Muscle of arm (tissue), 14 donors: ENCODE measurements at places on chromosomes 6 and 20. TPM values are rescaled to one million over a fixed set of nuclear protein-coding genes. Genes with fewer than 3 reads are reported as not detected.

DNA sequence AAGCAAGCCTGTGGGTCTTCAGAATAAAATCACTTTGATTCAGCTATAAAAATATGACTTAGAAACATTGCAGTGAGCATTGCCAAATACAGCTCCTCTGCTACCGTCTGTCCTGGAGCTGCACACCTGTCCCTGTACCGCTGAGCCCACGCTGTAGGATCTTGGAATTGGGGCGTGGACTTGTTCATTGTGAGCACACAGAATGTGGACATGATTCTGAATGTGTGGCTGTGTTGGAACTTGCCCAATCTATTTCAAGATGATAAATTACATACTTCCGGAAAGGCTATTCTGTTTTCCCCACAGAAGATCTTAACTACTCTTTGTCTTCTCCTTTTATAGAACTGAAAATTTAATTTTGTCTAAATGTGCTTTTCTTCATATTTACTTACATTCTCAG, 107.3 kb downstream of the UST start:
- no peak for DNase-seq

Gene E2F1
- 10.2 TPM for polyA plus RNA-seq

DNA sequence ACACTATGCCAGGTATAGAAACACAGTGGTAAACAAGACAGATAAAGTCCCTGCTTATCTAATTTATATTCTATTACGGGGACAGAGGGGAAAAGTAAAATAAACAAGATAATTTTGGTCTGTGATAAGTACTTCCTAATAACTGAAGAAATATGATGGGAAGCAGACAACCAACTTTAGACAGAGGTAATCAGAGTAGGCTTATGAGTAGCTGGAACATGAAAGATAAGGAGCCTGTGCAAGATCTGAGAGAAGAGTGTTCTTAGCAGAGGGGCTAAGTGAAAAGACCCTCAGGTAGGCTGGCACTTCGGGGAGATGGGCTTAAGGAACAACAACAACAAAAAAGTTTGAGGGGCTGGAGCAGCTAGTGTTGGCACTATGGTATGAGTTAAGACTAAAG, 4.1 kb downstream of the RNF8 start:
- DNase-seq: no peak

Gene BRPF3
- 26.6 TPM for polyA plus RNA-seq

DNA sequence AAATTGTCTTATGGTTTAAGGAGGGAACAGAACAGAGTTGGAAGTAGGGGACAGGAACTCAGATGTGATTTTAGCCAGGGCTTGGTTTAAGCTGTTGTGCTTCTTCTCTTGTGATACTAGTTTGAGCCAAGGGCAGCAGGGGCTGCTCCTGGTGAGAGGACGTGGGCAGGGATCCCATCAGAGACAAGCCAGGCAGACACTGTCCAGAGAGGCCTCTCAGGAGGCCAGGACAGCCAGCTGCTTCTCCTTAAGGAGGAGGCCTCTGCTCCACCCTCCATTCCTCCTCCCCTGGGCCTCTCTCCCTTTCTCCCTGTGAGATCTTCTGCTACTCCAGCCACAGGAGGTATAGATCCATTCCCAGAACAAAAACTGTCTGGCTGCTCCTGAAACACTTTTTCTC, 108.4 kb upstream of the MLN start:
- DNase-seq: no peak

DNA sequence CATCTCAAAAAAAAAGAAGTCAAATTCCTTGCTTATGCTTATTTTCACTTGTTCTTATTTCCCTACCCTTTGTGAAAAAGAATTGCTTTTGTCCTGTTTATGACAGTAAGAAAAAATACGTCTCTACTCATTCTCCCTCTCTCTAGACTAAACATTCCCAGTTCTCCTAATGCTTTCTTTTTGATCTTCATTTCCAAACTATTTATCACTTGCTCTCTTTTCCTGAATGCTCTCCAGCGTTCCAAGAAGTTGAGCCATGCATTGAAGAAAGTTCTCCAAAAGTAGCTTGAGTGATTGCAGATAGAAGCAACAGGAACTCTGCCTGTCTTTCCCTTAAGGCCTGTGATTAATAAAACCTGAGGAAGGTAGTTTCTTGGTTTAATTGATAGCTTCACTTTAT, 53.1 kb upstream of the TMEM170B start:
- no peak for DNase-seq

Gene PTCRA
- not detected for polyA plus RNA-seq

- no peak for DNase-seq
Measured at GRCh38 chr6:79372757-79373156, 138.3 kb upstream of the HMGN3 start.

GRCh38 chr6:20483887-20484497, 50.3 kb upstream of the CDKAL1 start:
- no peak for DNase-seq

Gene EBF4
- 9.6 TPM for polyA plus RNA-seq

GRCh38 chr6:7502743-7503142, 38.7 kb upstream of the DSP start:
- DNase-seq: no peak

Gene DEFB123
- polyA plus RNA-seq: not detected

- no peak for DNase-seq
Measured at GRCh38 chr20:48959899-48960550, 38.5 kb downstream of the ARFGEF2 start.

GRCh38 chr6:35047265-35048011, 93.7 kb downstream of the TCP11 start:
- DNase-seq: no peak

DNA sequence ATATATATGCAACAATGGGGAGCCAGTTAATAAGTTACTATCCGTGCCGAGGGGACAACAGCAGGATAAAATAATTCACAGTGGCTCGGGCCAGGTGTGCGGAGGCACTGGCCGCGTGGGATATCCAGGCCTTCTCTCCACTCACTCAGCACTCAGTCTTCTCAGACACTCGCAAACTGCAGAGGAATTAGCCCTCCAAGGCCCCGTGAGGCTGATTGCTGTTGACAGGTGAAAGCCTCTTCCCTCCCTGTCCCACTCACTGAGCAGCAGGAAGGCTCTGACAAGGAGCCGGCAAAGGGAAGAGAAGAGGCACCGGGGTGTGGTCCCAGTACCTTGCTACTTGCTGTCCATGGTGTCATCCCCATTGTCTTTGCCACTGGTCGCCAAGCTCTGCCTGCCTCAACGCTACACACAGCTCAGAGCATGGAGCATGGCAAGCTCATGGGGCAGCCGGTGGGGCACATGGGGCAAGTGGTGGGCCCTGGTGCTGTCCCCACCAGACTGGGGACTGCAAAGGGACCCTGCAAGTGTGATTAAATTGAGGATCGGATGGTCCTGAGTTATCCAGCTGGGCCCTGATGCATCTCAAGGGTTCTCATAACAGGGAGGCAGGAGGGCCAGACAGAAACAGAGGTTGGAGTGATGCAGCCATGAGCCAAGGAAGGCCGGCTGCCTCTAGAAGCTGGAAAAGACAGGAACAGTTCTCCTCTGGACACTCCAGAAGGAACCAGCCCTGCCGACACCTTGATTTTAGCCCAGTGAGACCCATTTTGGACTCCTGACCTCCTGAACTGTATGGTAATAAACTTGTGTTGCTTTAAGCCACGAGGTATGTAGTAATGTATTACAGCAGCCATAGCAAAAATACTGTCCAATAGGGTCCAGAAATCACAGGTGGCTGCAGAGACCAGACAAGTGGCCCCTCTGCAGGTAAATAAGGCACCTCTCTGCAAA, 119.7 kb downstream of the PSMB1 start:
- DNase-seq: no peak

GRCh38 chr20:48886194-48886593, 35.3 kb upstream of the ARFGEF2 start:
- DNase-seq: no peak

DNA sequence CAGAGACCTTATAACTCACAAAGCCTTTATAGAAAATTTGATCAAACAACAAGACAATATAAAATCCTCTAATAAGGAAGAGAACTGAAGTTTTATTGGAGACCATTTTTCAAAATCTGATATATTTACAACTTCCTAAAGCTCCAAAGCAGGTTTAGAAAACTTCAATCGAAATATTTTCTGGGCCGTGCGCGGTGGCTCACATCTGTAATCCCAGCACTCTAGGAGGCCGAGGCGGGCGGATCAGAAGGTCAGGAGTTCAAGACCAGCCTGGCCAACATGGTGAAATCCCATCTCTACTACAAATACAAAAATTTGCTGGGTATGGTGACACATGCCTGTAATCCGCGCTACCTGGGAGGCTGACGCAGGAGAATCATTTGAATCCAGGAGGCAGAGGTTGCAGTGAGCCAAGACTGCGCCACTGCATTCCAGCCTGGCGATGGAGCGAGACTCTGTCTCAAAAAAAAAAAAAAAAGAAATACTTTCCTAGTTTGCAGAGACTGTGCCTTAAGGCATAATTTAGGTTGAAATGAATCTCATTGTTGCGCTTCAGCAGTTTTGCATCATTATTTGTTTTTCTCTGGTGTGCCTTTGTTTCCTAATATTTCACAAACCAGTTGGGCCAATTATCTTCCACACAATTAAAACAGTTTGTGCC, 60.6 kb upstream of the ASIP start:
- DNase-seq: no peak

Gene GOPC
- polyA plus RNA-seq: not detected

Gene KHDC3L
- polyA plus RNA-seq: not detected

Gene PSORS1C2
- 0.85 TPM for polyA plus RNA-seq

Gene ZC3H12D
- 0.52 TPM for polyA plus RNA-seq

DNA sequence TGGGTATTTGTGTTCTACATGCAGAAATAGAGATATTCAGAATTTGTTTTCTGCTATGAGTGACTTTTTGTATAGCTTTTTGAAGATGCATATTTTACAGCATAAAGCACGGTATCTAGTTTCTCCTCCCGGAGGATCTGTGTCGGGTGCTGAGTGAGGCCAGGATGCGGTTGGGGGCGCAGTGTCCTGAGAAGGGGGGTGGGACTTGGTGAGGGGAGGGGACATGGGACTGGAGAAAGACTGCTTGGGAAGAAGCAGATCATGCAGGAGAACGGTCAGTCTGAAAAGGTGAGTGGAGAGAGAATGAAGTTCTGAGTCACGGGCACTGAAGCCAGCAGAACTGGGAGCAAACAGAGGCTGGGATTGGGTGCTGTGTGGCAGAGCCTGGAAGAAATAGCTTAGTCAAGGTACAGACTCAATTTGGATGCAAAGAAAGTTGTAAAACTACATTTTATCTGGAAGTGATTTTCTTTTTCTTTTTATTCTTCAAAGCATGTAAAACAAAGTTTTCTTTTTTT, 44.0 kb downstream of the STX11 start:
- no peak for DNase-seq

GRCh38 chr6:167956983-167957492, 40.4 kb upstream of the KIF25 start:
- DNase-seq: no peak

GRCh38 chr6:170056278-170056711, 234.6 kb downstream of the DLL1 start:
- no peak for DNase-seq

DNA sequence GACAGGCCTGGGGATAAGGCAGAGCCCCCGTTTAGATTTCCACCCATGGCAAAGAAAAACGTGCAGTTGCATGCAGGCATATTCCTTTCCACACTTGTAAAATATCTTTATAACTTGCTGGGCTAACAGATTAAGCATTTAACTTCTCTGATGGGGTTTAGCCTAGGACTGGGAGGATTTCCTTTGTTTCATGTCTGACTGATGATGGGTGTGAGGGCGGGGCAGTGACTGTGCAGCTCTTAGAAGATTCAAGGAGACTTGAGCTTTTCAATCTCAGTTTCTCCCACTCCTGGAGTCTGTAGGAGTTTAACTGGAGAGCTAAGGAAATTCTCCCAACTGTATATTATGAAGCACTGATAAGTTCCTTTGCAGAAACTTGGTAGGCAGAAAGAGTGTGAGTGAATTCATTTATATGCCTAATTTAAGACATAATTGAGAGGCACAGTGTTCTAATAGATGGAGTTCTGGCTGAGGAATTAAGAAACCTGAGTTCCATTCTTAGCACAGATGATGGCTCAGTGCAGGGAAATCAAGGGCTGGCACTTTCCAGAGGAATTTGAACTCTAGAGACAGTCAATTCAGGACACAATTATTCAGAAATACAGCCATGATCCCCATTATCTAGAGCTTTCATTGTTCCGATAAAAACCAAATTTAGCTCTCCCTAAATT, 214.6 kb upstream of the CNR1 start:
- DNase-seq: no peak

DNA sequence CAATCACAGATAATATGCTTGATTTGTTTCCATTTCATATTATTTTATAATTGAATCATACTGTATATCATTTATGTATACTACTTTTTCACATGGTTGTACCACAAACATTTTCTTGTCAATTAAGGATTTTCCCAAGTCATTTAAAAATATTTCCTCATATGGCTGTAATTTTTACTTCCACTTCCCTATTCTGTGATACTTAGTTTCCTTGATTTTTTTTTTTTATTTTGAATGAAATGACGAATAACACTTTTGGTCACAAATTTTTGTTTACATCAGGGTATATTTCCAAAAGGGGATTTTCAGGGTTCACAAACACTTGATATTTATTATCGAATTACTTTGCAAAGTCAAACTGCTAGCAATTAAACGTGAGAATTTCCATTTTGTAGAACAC, 515.6 kb downstream of the KIF16B start:
- DNase-seq: no peak

- no peak for DNase-seq
Measured at GRCh38 chr6:119025793-119026192, 52.7 kb downstream of the FAM184A start.

GRCh38 chr20:58706150-58706892, 13.7 kb downstream of the NPEPL1 start:
- DNase-seq: no peak

DNA sequence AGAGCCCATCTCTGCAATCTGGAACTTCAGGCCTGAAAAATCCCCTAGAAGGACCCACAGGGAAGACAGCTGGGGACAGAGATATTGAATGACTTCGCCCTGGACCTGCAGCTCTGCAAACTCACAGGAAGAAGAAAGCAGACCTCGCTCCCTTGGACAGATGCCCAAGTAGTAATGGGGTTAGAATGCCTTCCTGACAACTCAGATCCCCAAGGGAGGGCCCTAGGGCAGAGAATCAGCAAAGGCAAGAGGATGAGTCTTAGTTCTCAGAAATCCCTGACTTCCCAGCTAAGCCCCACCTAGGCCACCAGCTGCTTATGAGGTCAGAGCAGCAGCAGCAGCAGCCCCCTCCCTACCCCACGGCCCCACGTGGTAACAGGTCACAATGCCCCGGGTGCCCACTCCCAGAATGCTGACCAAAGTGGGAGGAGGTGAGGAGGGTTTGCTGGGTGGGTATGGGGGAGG, at the start of gene C20orf141:
C20orf141 (plus strand) TSS at position 401 of the 465 bp plus-strand sequence. CDS start 198 bp downstream, outside the sequence.
- no peak for DNase-seq

DNA sequence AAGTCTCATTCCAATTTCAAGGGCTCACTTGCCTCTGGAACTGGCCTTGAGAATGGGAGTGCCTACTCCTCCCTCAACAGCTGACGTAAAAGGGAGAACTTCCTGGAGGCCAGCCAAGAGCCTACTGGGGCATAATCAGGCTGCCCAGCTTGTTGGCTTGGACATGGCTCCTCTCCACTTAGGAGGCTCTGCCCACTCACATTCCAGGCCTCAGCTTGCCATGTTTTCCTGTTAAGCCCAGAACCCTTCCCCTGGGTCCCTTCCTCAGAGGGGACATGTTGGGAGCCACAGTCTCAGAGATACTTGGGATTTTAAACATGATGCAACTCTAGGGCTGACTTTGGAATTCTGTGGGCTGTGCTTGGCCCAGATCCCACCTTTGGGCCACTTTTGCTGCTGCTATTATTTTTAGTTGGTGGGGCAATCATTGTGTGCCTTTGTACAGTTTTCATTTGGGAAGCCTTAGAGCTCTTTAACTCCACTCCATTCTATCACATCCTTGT, 31.5 kb upstream of the ADTRP start:
- peak; percentile 20 for DNase-seq

Gene TAB2
- 66.4 TPM for polyA plus RNA-seq

- no peak for DNase-seq
Measured at GRCh38 chr20:41854765-41855164, 236.6 kb upstream of the CHD6 start.

Gene PHACTR1
- 9.2 TPM for polyA plus RNA-seq

Gene PRRT1
- 1.9 TPM for polyA plus RNA-seq
